ENCODE measurements at places on chromosomes 1 and 21.

- DNase-seq = no peak
Measured at GRCh38 chr1:184493987-184494388, 107.2 kb downstream of the C1orf21 start.

GRCh38 chr21:25903607-25904006, 168.8 kb downstream of the GABPA start:
- DNase-seq = no peak

DNA sequence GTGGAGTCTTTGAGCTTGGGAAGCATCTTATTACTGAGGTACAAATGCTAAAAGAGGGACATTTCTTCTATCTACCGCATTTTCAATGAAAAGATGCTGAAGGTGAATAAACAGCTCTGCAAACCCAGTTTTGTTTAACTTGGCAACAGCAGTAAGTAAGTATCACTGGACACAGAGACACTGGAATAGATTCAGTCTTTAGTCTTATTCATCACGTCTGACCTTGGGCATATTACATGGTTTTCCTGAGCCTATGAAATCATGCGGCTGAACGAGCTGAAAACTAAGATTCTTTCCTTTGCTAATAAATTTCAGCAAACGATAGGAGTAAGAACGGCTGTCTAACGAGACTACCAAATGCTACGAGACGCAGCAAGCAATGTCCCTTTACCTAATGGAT, 207.4 kb downstream of the GABPA start:
- DNase-seq = no peak

- DNase-seq = no peak
Measured at GRCh38 chr1:201020721-201021629, 2.5 kb downstream of the KIF21B start.

DNA sequence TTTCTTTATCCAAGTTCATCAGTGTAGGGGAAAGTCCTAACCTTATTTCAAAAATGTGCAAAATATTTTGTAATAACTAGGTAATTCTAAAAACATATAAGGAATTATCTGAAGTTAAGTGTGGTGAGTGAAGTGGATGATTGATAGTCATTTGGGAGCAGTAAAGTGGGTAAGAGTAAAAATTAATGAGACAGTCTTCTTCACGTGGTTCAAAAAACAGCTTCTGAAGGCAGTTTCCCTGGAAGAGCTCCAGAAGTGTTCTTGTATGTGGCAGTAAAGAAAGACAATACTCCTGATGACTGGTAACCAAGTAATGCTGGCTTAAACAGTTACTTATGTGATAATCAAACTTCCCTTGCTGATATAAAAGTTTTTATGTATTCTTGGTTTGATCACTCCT, 50.3 kb downstream of the LEPR start:
- DNase-seq = no peak

DNA sequence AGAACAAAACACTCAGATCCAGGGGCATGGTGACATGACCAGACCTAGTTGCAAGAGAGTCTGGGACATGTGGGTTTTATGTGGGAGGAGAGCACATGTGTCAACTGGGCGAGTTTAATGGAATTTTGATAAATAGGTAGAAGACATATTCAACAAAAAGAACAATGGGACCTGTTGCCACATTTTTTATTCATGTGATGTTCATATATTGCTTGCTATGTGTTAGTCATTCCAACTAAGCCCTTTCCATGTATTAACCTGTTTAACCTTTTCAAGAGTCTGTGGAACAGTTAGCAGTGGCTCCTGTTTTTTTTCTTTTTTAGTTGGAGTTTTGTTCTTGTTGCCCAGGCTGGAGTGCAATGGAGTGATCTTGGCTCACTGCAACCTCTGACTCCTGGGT, 30.1 kb upstream of the CSF3R start:
- DNase-seq = no peak

- no peak for DNase-seq
Measured at GRCh38 chr1:47996060-47996405, 1.2 kb downstream of the TRABD2B start.

- no peak for DNase-seq
Measured at GRCh38 chr1:247812637-247813036, 11.3 kb downstream of the OR14A16 start.

DNA sequence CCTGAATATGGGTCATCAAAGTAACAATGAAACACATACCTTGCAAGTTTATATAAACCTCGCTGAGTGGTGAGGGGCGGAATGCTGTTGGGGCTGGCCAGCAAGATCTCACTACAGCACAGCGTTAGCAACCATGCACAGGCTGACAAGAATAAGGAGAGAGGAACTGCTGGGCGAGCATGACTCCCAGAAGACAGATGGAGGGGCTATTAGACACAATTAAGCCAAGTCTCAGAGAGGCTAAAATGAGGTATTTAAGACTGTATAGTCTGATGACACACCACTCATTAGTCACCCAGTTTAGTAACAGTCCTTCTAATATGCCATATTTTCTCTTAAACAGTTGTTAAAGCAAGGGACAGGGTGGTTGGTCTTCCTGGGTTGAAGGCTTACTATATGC, 340.2 kb upstream of the NR5A2 start:
- no peak for DNase-seq

DNA sequence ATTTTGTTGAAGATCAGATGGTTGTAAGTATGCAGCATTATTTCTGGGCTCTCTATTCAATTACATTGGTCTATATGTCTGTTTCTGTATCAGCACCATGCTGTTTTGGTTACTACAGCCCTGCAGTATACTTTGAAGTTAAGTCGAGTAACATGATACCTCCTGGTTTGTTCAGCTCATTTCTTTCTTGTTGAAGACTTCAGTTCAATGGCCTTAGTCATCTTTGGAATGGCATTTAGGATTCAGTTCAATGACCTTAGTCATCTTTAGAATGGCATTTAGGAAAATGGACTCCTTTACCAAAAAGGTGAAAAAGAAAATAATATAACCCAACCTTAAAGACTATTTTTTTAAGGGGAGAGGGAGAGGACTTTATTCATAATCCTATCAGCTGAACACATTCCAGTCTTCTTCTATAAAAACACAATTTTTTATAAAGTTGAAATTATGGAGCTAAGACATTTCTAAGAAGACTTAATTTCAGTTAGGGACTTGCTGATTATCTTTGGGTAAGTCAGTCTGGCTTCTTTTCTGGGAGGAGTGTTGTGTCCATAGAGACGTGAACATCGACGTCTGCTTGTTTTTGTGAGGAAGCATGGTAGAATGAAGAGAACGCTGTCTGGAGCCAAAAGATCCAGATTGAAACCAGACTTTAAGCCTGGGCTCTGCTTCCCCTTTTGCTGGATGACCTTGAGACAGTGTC, 48.3 kb downstream of the DDR2 start:
- DNase-seq = no peak

- DNase-seq = no peak
Measured at GRCh38 chr1:119136401-119136800, 4.1 kb downstream of the WARS2 start.

DNA sequence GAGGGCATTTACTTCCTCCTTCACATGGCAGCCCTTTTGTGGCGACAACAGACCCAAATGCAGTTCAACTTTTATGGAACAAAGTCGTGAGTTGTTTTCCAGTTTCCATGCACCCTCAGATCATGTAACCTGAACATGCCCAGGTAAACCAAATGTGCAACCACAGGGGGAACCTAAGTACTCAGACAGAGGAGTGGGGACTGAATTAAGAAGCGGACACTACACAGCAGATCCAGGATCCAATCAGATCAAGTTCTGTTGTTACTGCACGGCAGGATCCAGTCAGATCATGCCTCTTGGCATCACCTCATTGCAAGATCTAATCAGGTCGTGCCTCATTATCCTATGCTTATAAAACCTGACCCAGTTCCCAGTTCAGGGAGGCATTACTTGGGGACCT, 115.7 kb downstream of the MATN1 start:
- no peak for DNase-seq

DNA sequence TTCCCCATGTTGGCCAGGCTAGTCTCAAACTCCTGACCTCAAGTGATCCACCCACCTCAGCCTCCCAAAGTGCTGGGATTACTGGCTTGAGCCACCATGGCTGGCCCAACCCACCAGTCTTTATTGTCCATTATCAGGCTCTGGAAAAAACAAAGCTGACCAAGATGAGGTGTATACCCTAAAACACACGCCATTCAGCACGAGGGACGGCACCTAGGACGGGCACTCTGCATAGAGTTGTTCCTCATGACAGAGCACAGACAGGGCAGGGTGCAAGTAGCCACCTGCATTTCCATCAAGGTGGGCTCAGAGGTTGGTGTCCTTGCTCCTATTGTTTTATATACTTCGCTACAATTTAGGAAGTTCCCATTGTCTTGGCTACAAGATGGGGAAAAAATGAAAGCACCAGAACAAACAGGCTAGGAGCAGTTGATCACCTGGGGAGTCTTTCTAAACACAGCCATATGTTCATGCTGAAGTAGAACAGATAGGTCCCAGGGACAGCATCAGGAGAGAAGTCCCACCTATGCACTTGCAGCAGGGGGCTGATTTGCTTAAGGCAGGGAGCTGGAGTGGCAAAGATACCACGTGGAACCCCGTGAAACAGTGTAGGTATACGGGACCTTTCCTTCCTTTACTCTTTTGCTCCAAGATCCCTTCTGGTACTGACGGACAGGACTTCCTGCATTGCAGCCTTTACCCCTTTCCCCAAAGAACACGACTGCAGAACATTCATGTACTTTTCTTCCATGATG, 4.5 kb downstream of the KRTCAP2 start:
- no peak for DNase-seq

DNA sequence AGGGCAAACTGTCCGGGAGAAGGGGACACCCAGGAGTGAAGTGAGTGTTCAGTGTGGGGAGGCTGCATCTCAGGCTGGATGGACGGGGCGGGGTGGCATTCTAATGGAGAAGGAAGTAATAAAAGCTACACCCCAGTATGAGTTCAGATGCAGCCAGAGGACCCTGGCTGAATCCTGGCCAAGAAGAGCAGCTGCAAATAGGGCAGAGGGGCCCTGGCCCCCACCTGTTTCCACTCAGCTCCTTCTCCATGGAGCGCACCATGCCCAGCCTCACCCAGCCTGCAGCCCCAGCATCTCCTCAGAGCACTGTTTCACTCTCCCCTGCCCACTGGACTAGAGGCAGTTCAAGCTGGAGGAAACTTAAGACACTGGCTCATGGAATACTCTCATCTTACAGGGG, 46.4 kb downstream of the KCND3 start:
- DNase-seq = no peak

DNA sequence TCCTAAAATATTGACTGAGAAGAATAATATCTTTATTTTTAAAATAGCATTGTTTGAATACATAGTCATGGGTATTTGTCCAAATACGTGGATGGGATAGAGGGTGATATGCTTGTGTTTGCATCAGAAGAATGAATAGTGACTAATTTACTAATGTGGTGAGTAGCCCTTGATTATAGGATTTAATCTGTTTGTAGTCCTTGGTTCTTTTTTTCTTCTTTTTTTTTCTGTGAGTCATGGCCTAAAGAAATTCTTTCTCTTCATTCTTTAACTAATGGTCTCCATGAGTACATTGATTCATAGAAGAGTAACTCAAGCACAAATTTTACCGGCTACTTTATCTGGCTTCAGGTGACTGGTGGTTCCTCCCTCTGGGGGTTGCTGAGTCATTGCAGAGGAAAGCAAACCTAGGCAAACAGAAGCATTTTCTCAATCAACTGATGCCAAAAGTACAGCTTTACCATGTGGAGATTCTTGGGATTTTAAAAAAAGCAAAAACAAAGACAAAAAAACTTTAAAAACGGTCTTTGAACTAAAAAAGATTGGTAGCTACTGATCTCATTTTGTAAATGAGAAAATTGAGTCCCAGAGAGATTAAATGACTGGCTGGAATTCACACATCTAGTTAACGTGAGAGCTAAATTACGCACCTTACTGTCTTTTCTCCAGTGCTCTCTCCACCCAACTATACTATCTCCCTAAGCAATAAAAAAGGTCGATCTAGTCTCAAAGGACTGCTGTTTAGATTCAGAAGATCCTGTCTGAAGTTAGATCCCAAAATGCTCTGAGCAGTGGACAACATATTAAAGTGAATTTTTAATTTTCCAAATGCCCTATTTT, 40.5 kb downstream of the AK5 start:
- DNase-seq = peak; percentile 26

DNA sequence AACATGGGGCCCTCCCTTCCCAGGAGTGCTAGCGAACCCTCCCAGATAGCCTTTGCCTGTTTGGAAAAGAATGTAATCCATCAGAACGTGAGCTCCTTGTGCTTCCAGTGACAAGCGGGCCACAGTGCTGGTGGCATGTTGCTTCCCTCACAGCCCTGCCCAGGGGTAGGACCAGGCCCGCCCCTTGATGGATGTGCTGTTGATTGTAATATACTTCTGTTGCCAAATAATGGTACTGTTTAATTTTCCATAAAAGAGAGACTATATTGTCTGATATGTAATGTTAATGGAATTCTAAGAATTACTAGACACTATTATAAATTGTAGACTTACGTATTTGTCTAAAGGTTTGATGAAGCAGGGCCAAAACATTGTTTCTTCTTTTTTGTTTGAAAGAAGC, 16.4 kb downstream of the ATP5PO start:
- DNase-seq = no peak

DNA sequence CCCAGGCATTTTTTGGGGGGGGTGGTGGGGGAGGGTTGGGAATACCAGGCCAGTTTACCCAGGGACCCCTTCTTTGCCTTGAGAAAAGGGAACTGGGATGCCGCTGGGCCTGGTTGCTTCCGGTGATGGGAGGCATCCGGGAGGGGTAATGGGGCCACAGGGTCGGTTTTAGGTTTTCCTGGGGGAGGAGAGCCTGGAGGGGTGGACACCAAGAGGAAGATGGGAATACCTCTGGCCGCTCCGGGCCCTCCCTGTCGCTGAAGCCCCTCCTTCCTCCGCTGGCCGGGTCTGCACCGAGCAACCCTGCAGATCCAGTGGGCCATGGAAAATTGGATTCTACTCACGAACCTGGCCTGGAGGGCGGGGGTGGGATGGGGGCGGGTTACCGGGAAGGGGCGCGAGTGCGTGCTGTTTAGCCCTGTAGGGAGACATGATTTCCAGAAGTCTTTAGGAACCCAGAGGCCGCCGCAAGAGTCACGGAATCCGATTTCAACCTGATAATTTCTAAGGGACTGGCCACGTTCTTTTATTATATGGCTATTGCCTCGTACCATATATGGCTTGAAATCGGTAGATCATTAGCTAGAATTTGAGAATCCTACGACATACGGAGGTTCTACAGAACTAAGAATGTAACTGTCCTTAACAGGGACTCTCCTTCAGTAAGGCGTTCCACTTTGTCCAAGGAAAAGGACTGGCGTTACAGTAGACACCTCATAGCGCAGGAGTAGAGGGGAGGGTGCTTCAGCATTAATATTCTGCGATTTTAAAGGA, 749 bp downstream of the AKIRIN1 start:
- DNase-seq = peak; percentile 42

GRCh38 chr1:7853684-7854026, 790 bp upstream of the UTS2 start:
- no peak for DNase-seq

- no peak for DNase-seq
Measured at GRCh38 chr21:29385934-29386520, 87.3 kb downstream of the BACH1 start.
